ENCODE measurements at places on chromosomes 2 and 18.

DNA sequence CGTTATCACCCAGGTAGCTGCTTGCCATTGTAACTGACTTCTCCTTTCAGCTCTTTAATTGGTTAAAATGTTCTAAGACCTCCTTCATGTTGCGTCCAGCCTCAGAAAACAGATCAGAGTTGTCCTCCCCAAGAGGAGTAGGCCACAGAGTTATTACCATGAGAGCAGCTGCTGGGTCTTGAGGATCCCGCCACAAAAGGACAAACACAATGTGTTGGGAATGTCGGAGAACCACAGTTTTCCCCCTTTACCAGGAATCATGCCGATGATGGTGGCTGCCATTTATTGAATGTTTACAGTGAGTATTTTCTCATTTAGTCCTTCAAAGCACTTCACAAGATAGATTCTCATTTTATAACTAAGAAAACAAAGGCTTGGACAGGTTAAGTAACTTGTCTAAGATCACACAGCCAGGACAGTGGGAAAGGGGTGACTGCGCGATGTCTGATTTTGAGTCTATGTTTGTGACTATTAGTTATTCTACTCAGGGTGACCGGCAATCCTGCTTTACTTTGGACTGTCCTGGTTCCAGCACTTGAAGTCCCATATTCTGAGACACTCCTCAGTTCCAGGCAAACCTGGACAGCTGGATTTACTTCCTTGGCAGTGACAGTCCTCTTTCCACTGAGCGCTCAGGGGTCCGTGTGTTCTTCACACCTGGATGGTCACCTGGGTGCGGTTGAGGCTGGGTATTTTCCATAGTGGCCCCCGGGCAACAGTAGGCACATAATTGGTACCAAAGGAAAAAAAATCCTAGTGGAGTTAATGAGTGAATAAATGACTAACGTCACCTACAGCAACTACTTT lies 93.6 kb downstream of the LIPG start:
- no peak for DNase-seq

- DNase-seq, result no peak
Measured at GRCh38 chr2:20050104-20050645, 1.3 kb downstream of the LAPTM4A start.

- no peak for DNase-seq
Measured at GRCh38 chr2:127069003-127069402, 38.0 kb downstream of the BIN1 start.

DNA sequence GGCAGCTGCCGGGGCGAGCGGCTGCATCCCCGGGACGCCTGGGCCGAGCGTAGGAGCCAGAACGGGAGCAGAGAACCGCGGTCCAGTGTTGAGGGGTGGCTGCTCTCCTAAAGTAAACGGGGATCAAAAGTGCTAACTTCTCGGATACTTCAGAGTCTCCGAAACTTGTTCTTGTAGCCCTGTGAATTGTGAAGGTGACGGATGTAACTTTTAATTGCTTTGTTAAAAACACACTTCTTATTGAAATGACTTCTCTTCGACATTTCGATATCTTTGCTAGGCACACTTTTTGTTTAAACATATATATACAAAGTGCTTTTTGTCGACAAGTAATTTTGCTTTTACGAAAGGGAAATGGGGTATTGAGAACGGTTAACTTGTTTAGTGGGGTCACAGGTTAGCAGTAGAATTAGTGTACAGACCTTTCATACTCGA lies 540 bp downstream of the ATP9B start:
- no peak for DNase-seq

GRCh38 chr2:221503965-221504364 lies 68.1 kb downstream of the EPHA4 start:
- DNase-seq, result no peak

DNA sequence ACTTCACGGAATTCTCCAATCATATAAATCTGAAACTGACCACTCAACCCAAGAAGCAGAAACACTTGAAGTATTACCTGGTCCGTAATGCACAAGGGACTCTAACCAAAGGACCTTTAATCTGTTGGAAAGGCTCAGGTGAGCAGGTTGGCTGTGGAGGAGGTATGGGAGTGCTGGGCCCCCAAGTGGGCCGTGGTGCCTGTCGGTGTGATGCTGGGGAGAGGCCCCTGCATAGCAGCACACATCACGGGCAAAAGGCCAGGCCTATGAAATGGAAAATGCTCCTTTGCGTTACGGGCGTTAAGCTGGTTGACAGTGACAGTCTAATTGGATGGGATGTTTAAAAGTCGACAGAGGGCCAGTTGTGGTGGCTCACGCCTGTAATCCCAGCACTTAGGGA lies 42.6 kb downstream of the GREB1 start:
- DNase-seq, result no peak

DNA sequence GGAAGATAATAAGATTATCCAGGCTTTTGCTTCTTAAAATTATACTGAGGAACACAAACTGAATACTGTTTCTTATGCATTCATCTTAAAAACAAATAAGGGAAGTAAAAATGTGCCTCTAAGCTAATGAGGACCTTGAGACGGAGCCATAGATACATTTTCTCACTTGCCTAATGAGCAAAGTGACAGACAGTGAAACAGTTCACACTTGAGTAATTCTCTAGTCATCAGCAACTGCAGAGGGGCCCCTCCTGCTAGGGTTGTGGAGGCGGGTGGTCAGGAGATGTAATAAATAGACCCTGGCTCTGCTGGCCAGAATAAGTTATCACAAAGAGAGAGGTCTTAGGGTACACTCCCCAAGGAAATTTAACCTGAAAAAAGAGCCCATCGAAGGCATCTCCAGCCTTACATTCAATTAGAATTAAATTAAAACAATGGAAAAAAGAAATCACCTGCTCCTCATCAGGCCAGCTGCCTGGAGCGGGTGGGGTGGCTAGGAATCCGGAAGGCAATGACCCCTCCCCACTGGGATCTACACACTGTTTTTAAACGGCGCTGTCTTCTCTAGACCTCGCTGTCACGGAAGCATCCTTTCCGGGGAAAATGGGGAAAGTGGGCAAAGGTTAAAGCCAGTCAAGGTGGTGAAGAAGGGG lies 32.6 kb upstream of the INSIG2 start:
- DNase-seq, result no peak

- DNase-seq, result no peak
Measured at GRCh38 chr2:100317634-100318033, 4.7 kb downstream of the LONRF2 start.

DNA sequence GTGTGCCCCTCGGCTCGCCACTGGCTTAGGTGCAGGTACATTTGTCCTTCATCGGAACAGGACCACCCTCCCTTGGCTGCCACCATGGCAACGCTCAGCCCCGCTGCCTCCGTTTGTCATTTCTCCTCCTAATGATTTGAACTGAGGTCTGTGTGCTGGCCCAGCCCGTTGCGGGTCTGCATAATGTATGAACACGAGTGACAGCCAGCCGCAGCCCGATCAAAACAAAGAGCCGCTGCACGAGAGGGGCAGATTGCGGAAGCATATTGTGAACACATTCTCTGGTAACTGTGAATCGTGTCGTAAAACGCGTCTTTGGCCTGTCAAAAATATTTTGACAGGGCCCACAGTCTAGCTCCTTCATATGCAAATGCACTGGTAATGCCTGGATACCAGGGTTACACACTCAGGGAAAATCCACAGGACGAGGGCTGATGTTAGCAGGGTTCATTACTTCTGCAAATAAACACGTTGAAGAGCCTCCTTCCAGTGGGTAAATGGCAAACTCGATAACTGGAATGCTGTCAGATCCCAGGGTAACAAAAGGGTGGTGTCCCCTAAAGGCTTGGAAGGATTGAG lies 137.0 kb downstream of the AGAP1 start:
- DNase-seq, result no peak

- no peak for DNase-seq
Measured at GRCh38 chr2:30465171-30465545, 18.1 kb downstream of the LCLAT1 start.

- no peak for DNase-seq
Measured at GRCh38 chr2:118609138-118609537, 238.3 kb downstream of the EN1 start.

DNA sequence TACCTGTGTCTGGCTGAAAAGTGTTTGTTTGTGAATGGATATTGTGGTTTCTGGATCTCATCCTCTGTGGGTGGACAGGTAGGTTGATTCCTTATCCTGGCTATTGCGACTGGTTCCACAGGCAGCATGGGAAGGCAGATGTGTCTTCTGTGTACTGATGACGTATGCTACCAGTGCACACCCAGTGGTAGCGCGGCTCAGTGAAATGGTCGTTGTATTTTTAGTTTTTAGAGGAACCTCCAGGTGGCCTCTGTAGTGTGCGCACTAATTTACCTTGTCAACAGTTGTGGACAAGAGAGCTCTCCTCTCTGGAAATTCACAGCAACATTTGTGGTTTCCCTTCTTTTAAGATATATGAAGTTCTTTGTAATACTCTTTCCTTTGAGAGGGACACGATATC lies 52.5 kb downstream of the CCDC74A start:
- DNase-seq, result no peak

DNA sequence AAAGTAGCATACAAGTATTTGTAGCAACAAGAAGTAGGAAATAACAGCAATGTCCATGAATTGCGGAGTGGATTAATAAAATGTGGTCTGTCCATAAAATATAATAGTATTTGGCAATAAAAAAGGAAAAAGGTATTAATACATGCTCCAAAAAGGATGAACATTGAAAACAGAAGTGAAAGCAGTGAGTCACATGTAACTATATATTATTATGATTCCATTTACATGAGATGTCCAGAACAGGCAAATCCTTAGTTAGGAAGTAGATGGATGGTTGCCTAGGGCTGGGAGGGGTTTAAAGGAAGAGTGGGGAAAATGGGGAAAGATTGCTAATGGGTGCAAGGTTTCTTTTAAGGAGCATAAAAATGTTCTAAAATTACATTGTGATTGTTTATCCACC lies 44.5 kb downstream of the CCDC74A start:
- no peak for DNase-seq

DNA sequence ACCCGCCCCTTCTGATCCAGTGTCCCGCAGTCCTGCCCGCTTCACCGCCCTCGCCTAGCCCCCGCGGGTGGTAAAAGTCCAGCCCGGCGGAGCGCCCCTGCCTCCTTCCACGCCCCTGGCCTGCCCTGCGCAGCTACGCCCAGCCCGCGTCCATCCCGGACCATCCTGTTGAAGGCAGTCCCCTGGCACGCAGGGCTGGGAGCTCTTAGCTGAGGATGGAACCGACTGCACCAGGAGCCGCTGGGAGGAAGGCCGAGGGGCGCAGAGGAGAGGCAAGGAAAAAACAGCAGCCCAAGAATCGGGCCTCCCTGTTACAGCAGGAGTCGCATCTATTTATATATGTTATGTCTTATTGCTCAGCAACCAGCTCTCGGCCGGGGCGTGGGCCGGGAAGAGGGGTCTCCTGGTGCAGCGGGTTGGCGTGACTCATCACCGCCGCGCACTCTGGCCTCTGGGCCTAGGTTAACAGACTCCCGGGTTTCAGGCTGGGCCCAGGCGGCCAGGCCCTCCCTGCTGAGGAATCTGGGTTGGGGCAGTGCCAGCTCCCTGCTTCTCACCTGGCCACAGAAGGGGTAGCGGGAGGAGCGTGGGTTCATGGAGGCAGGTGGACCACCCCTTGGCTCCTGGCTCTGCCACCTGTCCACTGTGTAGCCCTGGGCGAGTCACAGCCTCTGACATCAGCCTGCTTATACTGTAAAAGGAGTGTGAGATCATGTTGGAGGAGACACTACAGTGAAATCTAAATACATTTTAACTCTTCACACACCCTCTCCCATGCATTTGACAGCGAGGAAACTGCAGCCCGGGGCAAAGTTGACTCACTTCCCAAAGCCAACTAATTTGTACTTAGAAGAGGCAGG lies 13.4 kb upstream of the MAP3K2 start:
- no peak for DNase-seq

DNA sequence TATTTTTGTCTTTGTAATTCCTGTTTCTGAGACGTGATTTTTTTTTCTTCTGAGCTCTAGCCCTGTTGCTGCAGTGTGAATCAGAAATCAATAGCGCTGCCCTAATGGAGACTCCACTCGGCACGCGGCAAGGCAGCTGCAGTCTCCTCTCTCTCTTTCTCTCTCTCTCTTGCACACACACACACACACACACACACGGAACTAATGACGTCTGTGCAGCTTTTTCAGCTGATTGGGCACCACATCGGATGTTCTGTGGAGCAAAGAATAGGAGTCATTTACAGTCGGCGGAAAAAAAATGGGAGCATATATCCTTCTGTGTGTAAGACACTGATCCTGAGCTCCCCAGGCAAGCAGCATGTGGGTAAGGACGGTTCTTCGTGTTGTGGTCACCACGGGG lies 2.0 kb upstream of the MYT1L start:
- DNase-seq, result no peak

DNA sequence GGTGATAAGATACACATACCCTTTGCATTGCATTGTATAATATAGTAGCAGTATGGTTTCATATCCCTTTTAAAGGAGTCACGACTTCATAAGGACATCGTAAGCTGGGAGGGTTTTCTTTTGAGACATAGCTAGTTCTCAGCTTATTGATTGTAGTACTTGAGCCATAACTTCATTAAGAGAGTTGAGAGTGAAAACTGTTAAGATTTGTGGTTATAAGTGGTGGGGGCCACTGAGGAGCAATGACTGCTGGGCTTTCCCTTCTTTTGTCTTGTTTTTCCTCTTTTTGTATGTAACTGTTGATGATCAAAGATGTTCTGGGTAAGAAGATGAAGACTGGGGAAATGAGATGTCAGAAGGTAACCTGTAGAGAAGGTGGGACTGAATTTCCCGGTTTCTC lies 11.0 kb downstream of the EIF5B start:
- no peak for DNase-seq

DNA sequence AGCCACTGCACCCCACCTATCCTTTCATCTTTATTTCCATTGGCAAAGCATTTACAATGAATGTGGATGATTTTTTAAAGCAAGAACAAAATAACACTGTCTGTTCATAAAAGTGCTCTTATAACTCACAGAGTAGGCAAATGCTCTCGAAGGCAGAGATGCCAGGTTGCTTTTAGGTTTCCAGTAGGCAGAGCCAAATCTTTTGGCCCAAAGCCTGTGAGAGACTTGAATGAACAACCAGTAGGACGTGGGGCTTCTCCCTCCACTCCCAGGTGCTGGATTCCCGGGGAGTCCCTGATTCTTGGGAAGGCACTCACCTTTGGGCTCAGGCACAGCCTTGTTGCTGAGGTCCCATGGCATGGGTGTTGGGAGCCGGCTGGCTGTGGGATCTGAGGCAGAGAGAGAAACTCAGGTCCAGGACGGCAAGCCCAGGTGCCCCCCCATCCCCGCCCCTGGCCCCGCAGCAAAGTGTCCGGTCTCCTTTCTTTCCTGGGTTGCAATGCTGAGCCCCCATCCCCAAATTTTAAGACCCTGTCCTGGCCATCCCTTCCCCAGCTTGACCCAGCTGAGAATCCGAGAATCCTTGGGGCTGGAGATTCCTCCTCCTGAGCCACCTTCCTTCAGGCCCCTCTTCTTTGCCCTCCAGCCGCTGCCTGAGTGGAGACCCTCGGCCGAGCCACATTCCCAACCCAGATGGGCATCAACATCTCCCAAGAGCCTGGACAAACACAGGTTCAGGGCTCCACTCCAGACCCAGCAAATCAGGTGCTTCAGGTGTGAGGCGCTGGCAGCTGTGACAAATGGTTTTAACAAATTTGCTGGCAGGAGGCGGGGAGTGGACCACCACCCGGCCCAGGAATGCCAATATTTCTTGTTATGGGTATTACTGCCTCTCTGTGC lies 5.8 kb downstream of the NEURL3 start:
- DNase-seq, result no peak

GRCh38 chr2:128751746-128752145 lies 433.1 kb upstream of the HS6ST1 start:
- no peak for DNase-seq

GRCh38 chr2:192655916-192656315 lies 461.2 kb upstream of the TMEFF2 start:
- DNase-seq, result no peak

GRCh38 chr2:186540941-186541340 lies 48.9 kb upstream of the ITGAV start:
- DNase-seq, result no peak

Data from stimulated activated CD8-positive, alpha-beta memory T cell treated with anti-CD3 and anti-CD28 coated beads, Interleukin-4, amount 100 ng/mL, for 24 hours (primary cell).